H1 (cell line): ENCODE measurements at places on chromosomes 12 and 14.

DNA sequence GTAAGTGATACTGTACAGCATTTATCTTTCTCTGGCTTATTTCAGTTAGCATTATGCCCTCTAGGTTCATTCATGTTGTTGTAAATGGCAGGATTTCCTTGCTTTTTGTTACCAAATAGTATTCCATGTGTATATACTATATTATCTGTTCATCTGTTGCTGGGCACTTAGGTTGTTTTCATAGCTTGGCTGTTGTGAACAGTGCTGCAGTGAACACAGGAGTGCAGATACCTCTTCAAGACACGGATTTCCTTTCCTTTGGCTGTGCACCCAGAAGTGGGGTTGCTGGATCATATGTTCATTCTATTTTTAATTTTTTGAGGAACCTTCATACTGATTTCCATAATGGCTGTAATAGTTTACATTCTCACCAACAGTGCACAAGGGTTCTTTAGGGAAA, 21.5 kb downstream of the EP400 start:
- H3K27ac ChIP-seq, result no peak overlapping the region
- H3K27me3 ChIP-seq, result no peaks in the 10 kb centered on the region
- no peak overlapping the region for H3K4me3 ChIP-seq

GRCh38 chr14:49960453-49960852, 67.6 kb downstream of the ARF6 start:
- H3K36me3 ChIP-seq, result no peaks in the 10 kb centered on the region
- DNase-seq, result no peak
- no peak overlapping the region for H3K4me3 ChIP-seq
- H3K4me1 ChIP-seq, result no peaks in the 10 kb centered on the region

DNA sequence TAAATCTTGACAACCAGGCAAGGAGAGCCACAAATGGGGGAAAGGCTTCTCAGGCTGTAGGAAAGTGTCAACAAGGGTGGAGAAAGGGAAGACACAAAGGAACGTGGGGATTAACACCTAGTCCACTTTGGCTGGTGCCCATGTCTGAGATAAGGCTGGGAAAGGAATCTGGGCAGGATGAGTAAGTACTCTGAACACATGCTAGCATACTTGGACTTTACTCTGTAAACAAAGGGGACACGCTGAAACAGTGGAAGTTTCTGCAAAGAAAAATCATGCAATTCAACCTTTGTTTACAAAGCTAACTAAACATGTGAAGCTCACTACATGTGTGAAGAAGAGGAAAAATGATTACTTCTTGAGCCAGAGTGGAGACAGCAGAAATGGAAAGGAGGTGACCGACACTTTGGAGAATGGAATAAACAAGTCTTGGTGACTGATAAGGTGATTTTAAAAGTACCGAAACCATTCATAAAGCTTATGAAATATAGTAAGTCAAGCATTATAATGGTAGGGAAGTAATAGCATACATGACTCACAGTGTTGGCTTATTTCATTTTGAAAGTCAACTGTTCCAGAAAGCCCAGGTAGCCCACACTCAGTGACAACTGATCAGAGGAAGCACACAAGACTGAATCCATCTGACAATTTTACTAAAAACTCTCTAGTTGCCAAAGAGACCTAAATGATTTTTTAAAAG, 13.2 kb downstream of the CPNE8 start:
- no peaks in the 10 kb centered on the region for H3K4me1 ChIP-seq
- no peak for DNase-seq
- H3K27ac ChIP-seq, result no peak overlapping the region
- H3K27me3 ChIP-seq, result no peaks in the 10 kb centered on the region
- no peak overlapping the region for H3K4me3 ChIP-seq

DNA sequence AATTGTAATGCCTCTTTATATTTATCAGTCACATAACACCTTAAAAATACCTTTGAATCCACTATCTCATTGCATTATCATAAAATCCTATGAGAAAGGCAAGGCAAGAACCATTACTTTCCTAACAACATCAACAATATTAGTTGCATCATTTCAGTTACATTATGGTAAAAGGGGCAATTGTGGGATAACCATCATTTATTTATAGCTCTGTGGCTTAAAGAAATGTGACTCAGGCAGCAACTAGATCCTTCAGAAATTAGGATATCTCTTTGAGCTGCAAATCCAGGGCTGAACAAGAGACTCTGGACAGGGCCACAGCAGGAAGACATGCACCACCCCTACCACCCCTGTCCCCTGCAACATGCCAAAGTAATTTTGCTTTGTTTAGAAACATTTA, 36.4 kb downstream of the EPS8 start:
- no peaks in the 10 kb centered on the region for H3K36me3 ChIP-seq
- no peak overlapping the region for H3K4me3 ChIP-seq
- H3K4me1 ChIP-seq, result no peaks in the 10 kb centered on the region
- H3K27ac ChIP-seq, result no peak overlapping the region
- H3K27me3 ChIP-seq, result no peaks in the 10 kb centered on the region

GRCh38 chr12:8876887-8877286, 37.4 kb upstream of the PHC1 start:
- no peaks in the 10 kb centered on the region for H3K36me3 ChIP-seq
- H3K4me3 ChIP-seq, result no peak overlapping the region
- no peak for DNase-seq
- no peaks in the 10 kb centered on the region for H3K4me1 ChIP-seq
- no peaks in the 10 kb centered on the region for H3K27me3 ChIP-seq

- no peak overlapping the region for H3K27ac ChIP-seq
- no peak overlapping the region for H3K4me3 ChIP-seq
- no peaks in the 10 kb centered on the region for H3K36me3 ChIP-seq
- no peaks in the 10 kb centered on the region for H3K27me3 ChIP-seq
- H3K4me1 ChIP-seq, result no peaks in the 10 kb centered on the region
- no peak for DNase-seq
Measured at GRCh38 chr14:106488291-106488690, 961.9 kb downstream of the TMEM121 start.

- peaks cover 4% of the 10 kb centered on the region for H3K4me1 ChIP-seq
- peaks cover 13% of the 10 kb centered on the region for H3K27me3 ChIP-seq
- peak overlapping the region; percentile 72 for H3K4me3 ChIP-seq
- no peak for DNase-seq
- H3K36me3 ChIP-seq, result no peaks in the 10 kb centered on the region
Measured at GRCh38 chr12:98893126-98893674, 248.1 kb downstream of the APAF1 start.

- no peaks in the 10 kb centered on the region; the same call in 1 of the 2 replicates for H3K27me3 ChIP-seq
- no peak for DNase-seq
- H3K4me3 ChIP-seq, result no peak overlapping the region
- H3K36me3 ChIP-seq, result no peaks in the 10 kb centered on the region
- no peaks in the 10 kb centered on the region for H3K4me1 ChIP-seq
Measured at GRCh38 chr12:108973629-108974152, 47.2 kb downstream of the SVOP start.

- H3K36me3 ChIP-seq, result no peaks in the 10 kb centered on the region
- H3K27me3 ChIP-seq, result no peaks in the 10 kb centered on the region
- no peaks in the 10 kb centered on the region for H3K4me1 ChIP-seq
- H3K27ac ChIP-seq, result no peak overlapping the region
- H3K4me3 ChIP-seq, result no peak overlapping the region
Measured at GRCh38 chr12:64796205-64796845, 28.1 kb upstream of the TBC1D30 start.

DNA sequence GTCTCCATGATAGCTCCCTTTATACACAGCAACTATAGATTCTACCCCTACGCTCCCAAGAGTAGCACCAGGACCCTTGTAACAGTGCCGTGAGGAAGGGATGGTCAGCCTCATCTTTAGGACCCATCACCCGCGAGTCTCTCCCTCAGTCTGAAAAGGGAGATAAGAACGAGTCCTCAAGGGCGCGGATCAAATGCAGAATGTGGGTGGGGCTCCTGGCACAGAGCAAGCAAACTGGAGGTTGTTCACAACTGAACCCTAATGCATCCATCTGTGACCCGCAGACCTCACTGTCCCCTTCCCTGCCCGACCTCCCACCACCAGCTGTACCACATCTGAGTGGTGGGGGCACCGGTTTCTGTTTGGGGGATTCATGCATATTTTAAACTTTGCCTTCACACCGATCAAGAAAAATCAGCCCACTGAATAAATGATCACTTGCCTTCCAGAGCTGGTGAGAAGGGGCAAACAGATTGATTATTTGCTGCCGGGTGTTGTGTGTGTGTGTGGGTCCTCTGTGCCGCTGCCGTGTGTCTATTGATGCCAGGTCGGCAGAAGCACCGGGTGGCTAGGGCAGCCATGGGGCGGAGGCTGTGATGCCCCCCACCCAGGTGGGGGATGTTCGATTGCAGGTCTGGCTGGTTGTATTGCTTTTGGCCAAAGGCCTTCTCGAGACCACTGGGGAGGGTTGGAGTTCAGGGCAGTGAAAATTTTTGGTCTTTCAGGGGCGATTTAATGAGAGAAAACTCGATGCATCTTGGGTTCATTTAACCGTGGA, 35.7 kb upstream of the BEGAIN start:
- no peak overlapping the region for H3K27ac ChIP-seq
- no peak overlapping the region for H3K4me3 ChIP-seq
- no peaks in the 10 kb centered on the region for H3K36me3 ChIP-seq

GRCh38 chr12:4914720-4915119, 5.0 kb downstream of the KCNA1 start:
- H3K4me1 ChIP-seq, result no peaks in the 10 kb centered on the region
- no peaks in the 10 kb centered on the region for H3K36me3 ChIP-seq
- H3K27ac ChIP-seq, result no peak overlapping the region
- no peak for DNase-seq

DNA sequence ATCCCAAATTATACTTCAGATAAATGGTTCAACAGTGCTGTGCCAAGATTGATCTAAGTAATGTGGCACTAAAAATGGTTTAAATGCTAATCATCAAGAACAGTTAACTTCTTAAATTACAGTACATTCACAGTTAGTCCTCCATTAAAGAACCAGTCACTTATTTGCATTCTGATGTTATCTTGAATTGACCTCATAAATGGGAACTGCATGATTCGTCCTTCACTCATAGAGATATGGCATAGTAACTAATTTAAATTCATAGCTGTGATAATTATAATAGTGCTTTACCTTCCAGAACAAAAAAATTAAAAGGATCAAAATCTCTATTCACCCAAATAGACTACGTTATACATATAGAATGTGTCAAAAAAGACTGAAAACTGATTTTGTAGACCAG, 61.1 kb downstream of the COCH start:
- no peaks in the 10 kb centered on the region for H3K27me3 ChIP-seq
- no peak for DNase-seq
- H3K4me3 ChIP-seq, result no peak overlapping the region
- peaks cover 9% of the 10 kb centered on the region for H3K36me3 ChIP-seq
- no peaks in the 10 kb centered on the region for H3K4me1 ChIP-seq

DNA sequence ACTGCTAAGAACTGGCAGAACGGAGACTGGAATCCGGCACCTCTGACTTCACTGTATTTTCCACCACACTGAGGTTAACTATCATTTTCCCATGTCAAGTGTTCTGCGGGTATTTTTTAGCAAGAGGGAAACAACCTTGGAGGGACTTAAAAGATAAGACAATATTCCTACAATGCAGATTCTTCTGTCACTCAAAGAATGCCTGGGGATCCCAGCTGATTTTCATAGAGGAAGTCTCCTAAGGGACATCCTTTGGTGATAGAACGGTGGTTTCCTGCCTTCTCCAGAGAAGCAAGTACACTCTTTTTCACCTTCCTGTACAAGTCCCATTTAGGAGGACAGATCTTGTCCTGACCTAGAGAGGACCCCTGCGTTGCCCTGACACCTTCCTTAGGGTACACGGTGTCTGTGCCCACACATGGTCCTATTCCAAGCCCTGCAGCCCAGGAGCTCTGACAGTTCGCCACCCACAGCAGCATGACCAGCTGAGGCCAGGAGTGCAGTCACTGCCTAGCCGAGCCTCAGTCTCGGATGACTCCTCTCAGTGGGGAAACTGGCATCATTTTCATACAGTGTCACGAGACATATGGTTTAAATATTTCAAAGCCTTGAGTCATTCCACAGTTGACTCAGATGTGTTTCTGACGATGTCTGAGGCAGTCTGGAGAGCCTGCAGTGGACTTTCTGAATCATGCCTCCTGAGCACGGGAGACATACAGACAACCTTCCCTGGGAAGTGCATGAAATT, 181.3 kb upstream of the FKBP4 start:
- H3K36me3 ChIP-seq, result no peaks in the 10 kb centered on the region; the same call in 1 of the 2 replicates
- no peak for DNase-seq
- no peaks in the 10 kb centered on the region for H3K4me1 ChIP-seq
- H3K27ac ChIP-seq, result no peak overlapping the region
- no peaks in the 10 kb centered on the region for H3K27me3 ChIP-seq

DNA sequence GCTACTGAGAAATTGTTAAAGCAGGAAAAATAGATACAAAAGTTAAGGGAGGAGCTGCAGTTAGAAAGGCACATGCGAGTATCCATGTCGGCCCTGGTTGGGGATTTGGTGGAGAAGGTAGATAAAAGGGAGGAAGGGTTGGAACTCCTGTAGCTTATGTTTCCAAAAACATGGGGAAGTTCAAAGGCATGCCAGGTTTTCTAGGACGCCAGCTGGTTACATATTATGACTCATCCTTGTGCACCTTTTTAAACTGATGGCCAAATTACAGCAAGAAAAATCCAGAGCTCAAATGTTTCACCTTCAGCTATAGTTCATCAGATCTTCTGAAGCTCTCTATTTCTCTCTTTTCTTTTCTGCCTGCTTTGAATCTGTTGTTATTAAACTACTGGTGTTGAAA, 13.2 kb upstream of the MAP4K5 start:
- no peak overlapping the region for H3K4me3 ChIP-seq
- no peaks in the 10 kb centered on the region for H3K4me1 ChIP-seq
- no peaks in the 10 kb centered on the region for H3K27me3 ChIP-seq
- no peak overlapping the region for H3K27ac ChIP-seq

GRCh38 chr12:91053951-91054715, 3.7 kb downstream of the KERA start:
- no peaks in the 10 kb centered on the region for H3K27me3 ChIP-seq
- H3K27ac ChIP-seq, result no peak overlapping the region
- no peaks in the 10 kb centered on the region for H3K36me3 ChIP-seq
- DNase-seq, result no peak

DNA sequence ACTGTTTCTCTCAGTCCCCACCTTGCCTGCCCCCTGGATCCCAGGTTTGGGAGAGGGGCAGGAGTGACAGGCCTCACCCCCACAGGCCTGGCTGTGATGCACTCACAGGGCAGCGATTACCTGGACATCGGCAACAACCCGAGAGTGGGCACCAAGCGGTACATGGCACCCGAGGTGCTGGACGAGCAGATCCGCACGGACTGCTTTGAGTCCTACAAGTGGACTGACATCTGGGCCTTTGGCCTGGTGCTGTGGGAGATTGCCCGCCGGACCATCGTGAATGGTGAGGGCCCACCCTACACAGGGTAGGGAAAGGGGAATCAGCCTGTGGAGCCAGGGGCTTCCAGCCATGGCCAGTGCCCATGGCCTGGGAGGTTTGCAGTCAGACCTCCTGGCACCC, 8.6 kb downstream of the ACVRL1 start:
- H3K27ac ChIP-seq, result no peak overlapping the region
- DNase-seq, result no peak
- H3K4me1 ChIP-seq, result peaks cover 1% of the 10 kb centered on the region
- no peaks in the 10 kb centered on the region for H3K27me3 ChIP-seq
- H3K36me3 ChIP-seq, result no peaks in the 10 kb centered on the region

DNA sequence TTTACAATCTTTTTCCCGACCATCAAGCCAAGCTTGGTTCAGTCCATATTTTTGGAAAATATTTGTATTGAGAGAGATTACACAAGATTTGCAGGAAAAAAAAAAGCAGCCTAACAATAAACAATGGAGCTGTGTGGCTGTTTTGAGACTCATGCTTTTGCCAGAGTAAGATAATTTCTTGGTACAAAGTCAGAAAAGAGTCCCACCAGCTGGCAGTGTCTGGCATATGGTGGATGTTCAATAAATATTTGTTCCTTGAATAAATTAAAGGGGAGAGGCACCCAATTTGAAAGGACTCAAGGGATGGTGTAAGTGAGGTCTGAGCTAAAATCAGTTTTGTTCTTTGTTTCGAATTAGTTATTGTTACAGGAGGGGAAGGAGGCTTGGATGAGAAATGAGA, 78.1 kb upstream of the RPH3A start:
- H3K36me3 ChIP-seq, result no peaks in the 10 kb centered on the region
- no peak overlapping the region for H3K27ac ChIP-seq
- no peak overlapping the region for H3K4me3 ChIP-seq
- DNase-seq, result no peak
